ENCODE measurements at places on chromosomes 1 and 21.
A peak's percentile ranks its signal among the peaks of the same experiment; 100 is the strongest.

GRCh38 chr1:1135339-1136136 lies 19.6 kb upstream of the C1orf159 start:
- H3K4me1 ChIP-seq = peaks cover 9% of the 10 kb centered on the region
- H3K27ac ChIP-seq = no peak overlapping the region
- no peak for DNase-seq

DNA sequence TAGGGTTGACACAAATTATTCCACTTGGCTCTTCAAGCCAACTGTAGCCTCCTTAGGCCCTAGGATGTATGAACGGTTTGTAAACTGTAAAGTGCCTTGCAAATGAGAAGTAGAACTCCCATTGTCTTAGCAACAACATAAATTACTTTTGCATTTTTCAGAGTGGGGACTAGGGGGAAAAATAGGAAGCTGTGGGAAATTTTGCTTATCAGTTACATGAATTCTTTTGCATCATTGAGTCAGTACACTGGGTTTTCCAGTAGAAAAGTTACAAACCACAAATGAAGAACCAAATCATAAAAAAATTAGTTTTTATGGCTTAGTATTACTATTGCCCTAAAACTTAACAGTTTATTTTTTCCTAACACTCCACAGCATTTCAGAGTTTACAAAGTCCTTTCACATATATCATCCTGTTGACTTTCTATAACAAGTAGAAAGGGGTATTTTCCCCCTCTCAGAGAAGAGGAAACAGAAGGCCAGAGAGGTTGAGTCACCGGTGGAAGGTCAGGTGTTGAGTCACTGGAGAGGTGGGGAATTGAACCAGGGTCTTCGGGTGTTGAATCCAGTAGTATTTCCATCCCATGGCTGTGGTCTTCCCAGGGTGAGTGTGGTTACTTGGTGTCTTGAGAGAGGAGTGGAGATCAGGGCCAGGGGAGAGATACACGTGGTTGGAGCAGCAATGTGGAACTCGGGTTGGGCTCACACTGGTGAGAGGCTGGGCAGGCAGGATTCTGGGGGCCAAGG lies 71.9 kb upstream of the USP24 start:
- H3K4me1 ChIP-seq = peaks cover 27% of the 10 kb centered on the region
- H3K4me3 ChIP-seq = no peak overlapping the region
- no peaks in the 10 kb centered on the region for H3K36me3 ChIP-seq
- peaks cover 4% of the 10 kb centered on the region for H3K27me3 ChIP-seq

GRCh38 chr1:77218477-77219165 lies 609 bp downstream of the PIGK start:
- no peak for DNase-seq
- H3K27ac ChIP-seq = peak overlapping the region; percentile 95
- peak overlapping the region; percentile 91 for H3K4me3 ChIP-seq
- peaks cover 50% of the 10 kb centered on the region for H3K4me1 ChIP-seq
- peaks cover 31% of the 10 kb centered on the region for H3K36me3 ChIP-seq

DNA sequence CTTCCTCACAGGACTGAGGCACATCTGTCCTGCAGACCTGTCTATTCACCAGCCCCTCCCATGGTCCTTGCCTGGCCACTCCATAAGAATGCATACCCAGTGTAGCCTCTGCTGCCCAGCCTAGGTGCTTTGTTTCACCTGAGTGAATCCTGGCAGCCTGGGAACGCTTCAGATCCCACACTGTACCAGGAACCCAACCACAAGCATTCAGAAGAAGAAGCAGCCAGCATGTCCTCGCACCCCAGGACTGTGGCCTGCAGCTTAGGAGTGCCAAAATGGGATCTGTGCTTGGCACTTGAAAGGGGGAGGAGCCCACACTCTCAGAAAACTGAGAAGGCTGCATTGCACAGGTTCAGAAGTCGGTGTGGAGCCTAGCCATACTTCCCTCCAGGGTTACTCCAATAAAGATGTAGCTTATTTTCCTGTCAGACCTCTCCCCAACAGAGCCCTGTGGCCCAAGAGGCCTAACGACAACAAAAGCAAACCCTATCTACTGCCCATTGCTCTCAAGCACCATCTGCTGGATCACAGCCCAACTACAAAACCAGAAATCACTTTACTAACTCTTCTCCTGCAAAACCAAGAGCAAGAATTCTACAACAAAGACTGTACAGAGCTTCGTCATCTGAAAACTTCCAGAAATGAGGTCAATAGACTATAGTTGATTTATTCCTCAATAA lies 923.1 kb upstream of the NEGR1 start:
- no peaks in the 10 kb centered on the region for H3K4me1 ChIP-seq
- DNase-seq = no peak
- no peaks in the 10 kb centered on the region for H3K27me3 ChIP-seq

- H3K36me3 ChIP-seq = no peaks in the 10 kb centered on the region
- H3K27me3 ChIP-seq = no peaks in the 10 kb centered on the region
- H3K4me1 ChIP-seq = peaks cover 36% of the 10 kb centered on the region
- no peak overlapping the region for H3K27ac ChIP-seq
- no peak overlapping the region for H3K4me3 ChIP-seq
- no peak for DNase-seq
Observed at GRCh38 chr1:172383536-172383935, 36.9 kb upstream of the C1orf105 start.

DNA sequence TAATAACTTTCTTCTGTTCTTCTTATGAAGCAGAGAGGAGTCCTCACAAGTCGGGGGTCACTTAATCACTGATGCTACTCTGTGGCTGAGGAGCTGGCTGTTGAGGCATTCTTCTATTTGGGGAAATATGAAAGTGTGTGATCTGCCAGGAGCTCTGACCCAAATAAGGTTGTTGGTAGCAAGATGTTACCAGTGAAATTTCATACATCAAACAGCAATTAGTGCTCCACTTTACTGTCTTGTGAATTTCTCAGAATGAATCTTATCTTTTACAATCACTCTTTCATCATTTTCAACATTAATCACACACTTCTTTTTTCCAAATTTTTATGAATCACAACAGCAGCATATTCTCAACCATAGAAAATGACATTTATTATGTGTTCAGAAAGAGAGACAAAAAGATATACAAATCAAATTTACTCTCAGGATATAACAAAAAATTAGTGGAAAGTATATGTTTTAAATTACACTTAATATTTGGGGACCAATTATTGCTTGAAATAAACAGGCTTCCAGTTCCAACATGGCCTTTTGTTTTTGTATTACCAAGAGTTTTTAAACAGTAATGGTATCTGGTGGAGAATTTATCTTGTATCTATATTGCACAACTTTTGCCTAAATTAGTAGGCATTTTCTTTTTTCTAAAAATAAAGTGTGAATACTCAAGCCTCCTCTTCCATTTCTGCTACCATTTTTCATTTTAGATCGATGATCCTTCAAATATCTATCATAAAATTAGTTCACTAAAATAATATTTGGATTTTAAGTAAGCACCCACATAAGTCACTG lies 9.6 kb downstream of the PTGER3 start:
- H3K27ac ChIP-seq = no peak overlapping the region
- no peak overlapping the region for H3K4me3 ChIP-seq
- no peaks in the 10 kb centered on the region for H3K36me3 ChIP-seq
- H3K4me1 ChIP-seq = peaks cover 8% of the 10 kb centered on the region
- peaks cover 51% of the 10 kb centered on the region for H3K27me3 ChIP-seq

DNA sequence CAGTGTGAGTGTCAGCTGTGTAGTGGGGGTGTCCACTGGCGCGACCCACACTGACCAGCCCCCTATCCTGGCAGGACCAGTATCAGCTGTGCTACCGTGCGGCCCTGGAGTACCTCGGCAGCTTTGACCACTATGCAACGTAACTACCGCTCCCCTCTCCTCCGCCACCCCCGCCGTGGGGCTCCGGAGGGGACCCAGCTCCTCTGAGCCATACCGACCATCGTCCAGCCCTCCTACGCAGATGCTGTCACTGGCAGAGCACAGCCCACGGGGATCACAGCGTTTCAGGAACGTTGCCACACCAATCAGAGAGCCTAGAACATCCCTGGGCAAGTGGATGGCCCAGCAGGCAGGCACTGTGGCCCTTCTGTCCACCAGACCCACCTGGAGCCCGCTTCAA lies 28.1 kb upstream of the KDM4A start:
- H3K4me3 ChIP-seq = no peak overlapping the region
- H3K27ac ChIP-seq = no peak overlapping the region
- no peaks in the 10 kb centered on the region for H3K27me3 ChIP-seq
- H3K36me3 ChIP-seq = no peaks in the 10 kb centered on the region

DNA sequence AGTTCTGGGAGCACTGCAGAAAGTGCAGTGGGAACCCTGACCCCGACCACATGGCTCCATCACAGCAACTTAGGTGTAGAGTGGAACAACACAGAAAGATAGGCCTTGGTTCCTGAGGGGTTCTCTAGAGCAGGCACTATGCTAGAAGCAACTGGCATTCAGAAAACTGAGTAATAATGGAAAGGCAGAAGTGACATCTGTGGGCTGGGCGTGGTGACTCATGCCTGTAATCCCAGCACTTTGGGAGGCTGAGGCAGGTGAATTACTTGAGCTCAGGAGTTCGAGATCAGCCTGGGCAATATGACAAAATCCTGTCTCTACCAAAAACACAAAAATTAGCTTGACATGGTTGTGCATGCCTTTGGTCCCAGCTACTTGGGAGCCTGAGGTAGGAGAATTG lies 5.3 kb downstream of the MRPS15 start:
- H3K27ac ChIP-seq = peak overlapping the region; percentile 95
- peaks cover 92% of the 10 kb centered on the region for H3K36me3 ChIP-seq
- H3K4me1 ChIP-seq = peaks cover 53% of the 10 kb centered on the region
- peak overlapping the region; percentile 65 for H3K4me3 ChIP-seq

GRCh38 chr1:165367375-165367993 lies 11.0 kb upstream of the LMX1A start:
- H3K4me1 ChIP-seq = no peaks in the 10 kb centered on the region
- no peak overlapping the region for H3K4me3 ChIP-seq
- no peaks in the 10 kb centered on the region for H3K36me3 ChIP-seq
- no peak overlapping the region for H3K27ac ChIP-seq

- peak overlapping the region; percentile 95 for H3K27ac ChIP-seq
- peak overlapping the region; percentile 93 for H3K4me3 ChIP-seq
- H3K27me3 ChIP-seq = no peaks in the 10 kb centered on the region
- H3K36me3 ChIP-seq = peaks cover 30% of the 10 kb centered on the region
- peaks cover 35% of the 10 kb centered on the region for H3K4me1 ChIP-seq
Observed at GRCh38 chr1:232951180-232951579, 769 bp downstream of the NTPCR start.

GRCh38 chr1:238492271-238492670 lies 601.5 kb upstream of the ZP4 start:
- no peak for DNase-seq
- H3K27me3 ChIP-seq = no peaks in the 10 kb centered on the region
- no peaks in the 10 kb centered on the region for H3K36me3 ChIP-seq
- H3K4me1 ChIP-seq = no peaks in the 10 kb centered on the region

DNA sequence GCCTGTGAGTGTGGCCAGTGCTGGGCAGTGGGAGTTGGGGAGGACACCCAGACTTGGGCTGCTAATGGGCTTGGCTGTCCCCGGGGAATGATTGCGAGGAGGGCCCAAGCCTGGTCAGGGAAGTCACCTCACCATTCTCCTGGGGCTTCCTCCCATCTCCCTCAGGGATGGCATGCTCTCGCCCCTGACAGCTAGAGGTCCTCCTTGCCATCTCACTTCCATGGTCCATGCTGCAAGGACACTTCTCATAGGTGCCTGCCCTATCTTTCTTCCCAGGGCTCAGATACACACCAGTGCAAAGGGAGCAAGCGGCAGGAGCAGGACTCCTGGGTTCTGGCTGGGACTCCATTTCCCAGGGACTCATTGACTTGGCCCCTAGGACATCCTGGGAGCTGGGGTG lies 4.1 kb downstream of the NTRK1 start:
- no peak for DNase-seq
- H3K4me3 ChIP-seq = no peak overlapping the region
- peaks cover 57% of the 10 kb centered on the region for H3K27me3 ChIP-seq

- H3K4me3 ChIP-seq = no peak overlapping the region
- no peaks in the 10 kb centered on the region for H3K27me3 ChIP-seq
- peak overlapping the region; percentile 31 for H3K27ac ChIP-seq
- H3K4me1 ChIP-seq = peaks cover 5% of the 10 kb centered on the region
- H3K36me3 ChIP-seq = peaks cover 91% of the 10 kb centered on the region
Observed at GRCh38 chr1:54219688-54220003, 19.7 kb downstream of the MRPL37 start.

DNA sequence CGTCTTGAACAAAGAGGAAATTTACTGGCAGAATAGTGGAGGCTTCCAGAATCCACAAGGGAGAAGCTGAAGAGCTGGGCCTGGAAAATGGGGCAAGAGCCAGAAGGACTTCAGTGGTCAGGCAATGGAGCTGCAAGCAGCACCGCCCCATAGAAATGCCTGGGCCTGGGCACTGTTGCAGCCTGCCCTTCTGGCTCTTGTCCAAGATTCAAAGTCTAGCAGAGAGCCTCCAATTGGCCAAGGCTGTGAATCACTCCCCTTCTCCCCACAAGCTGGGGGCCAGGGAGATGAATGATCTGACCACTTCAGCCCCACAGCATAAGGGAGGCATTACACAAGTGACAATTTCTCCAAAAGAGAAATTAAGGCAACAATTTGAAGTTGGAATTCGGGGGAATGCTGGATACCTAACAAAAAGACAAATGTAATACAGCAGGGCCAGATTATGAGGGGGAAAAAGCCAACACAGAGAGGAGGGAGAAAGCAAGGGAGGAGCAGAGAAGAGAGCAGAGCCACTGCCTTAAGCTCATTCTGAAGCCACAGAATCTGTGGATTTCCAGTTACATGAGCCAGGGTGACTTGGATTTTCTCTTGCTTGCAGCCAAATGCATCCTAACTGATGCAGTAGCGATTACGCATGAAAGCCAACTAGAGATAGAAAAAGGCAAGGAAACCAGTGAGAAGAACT lies 80.3 kb downstream of the LRIG2 start:
- H3K4me3 ChIP-seq = no peak overlapping the region
- H3K27me3 ChIP-seq = peaks cover 2% of the 10 kb centered on the region
- no peak for DNase-seq
- H3K4me1 ChIP-seq = no peaks in the 10 kb centered on the region
- no peak overlapping the region for H3K27ac ChIP-seq
- no peaks in the 10 kb centered on the region for H3K36me3 ChIP-seq

GRCh38 chr1:26582836-26583460 lies 53.4 kb downstream of the RPS6KA1 start:
- H3K4me3 ChIP-seq = peak overlapping the region; percentile 13
- peak overlapping the region; percentile 91 for H3K27ac ChIP-seq
- peak; percentile 84 for DNase-seq
- H3K4me1 ChIP-seq = peaks cover 64% of the 10 kb centered on the region
- no peaks in the 10 kb centered on the region for H3K27me3 ChIP-seq

DNA sequence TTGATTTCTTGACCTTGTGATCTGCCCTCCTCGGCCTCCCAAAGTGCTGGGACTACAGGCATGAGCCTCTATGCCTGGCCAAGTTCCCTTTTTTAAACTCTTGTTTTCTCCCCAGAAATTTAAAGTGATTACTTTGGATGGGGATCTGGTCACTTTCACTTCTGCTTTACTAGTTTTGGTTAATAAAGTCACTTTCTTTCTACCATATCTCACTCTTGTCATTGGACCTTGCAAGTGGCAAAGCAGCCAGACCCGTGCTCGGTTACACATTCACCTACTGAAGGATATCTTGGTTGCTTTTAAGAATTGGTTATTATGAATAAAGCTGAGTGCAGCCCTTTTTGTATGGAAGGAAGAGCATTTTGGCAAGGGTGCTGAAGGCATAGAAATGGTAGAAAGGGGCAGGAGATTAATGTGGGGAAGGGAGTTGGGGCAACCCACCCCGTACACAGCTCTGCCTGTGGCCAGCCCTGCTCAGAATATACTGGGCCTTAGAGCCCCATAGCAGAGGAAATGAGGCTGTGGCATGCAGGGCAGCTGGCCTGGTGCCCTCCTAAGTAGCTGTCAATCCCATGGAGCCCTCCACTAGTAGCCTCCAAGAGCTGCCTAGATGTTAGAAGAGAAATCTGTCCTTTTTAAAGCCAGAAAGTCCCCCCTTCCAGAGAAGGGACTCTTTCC lies 40.7 kb downstream of the CD2 start:
- H3K27me3 ChIP-seq = no peaks in the 10 kb centered on the region
- no peak for DNase-seq
- peaks cover 44% of the 10 kb centered on the region for H3K36me3 ChIP-seq
- H3K4me3 ChIP-seq = no peak overlapping the region
- H3K27ac ChIP-seq = no peak overlapping the region
- H3K4me1 ChIP-seq = peaks cover 71% of the 10 kb centered on the region

Measured in activated T-cell treated with anti-CD3 and anti-CD28 coated beads, Interleukin-2, amount 50 U/mL, for 24 hours (primary cell).